Stimulated activated CD4-positive, alpha-beta T cell treated with anti-CD3 and anti-CD28 coated beads, TNF-alpha, amount 100 ng/mL, for 24 hours (primary cell): ENCODE measurements at places on chromosomes 1 and 21.

GRCh38 chr1:230901671-230902070, 33.4 kb upstream of the C1orf198 start:
- no peak for DNase-seq

DNA sequence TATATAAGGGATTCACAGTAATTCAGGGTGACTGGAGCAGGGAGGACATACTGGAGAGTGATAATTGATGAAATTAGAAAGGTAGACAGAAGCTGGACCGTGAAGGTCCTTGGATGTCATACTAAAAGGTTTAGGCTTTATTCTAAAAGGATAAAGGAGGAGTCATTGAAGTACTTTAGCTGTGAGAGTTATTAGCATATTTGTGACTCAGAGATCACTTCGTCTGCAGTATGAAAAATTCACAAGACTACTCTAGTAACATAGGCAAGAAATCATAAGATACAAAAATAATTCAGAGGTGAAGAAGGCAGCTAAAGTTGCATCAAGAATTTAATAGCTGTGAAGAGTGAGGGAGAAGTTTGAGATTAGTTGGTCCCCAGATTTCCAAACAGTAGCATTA, 26.3 kb downstream of the KCNA3 start:
- no peak for DNase-seq

DNA sequence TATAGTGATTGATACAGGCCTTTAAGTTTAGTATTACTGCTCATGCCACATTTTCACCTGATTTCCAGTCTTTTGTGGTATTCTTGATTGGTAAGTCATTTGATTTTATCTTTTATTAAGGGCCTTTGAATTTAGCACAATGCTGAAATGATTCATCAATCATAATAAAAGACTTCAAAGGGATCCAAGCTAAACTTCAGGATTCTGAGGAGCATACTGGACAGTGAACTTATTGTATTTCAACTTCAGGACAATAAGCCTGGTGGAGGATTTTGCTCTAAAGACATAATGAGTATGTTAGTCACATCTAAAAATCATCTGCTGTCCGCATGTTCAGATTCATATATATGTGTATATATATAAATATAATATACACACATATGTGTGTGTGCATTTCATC, 233.3 kb downstream of the SETD4 start:
- no peak for DNase-seq

GRCh38 chr1:212853658-212854057, 4.4 kb upstream of the FLVCR1 start:
- DNase-seq: no peak

- DNase-seq: no peak
Measured at GRCh38 chr1:31900790-31901189, 37.4 kb downstream of the PTP4A2 start.

DNA sequence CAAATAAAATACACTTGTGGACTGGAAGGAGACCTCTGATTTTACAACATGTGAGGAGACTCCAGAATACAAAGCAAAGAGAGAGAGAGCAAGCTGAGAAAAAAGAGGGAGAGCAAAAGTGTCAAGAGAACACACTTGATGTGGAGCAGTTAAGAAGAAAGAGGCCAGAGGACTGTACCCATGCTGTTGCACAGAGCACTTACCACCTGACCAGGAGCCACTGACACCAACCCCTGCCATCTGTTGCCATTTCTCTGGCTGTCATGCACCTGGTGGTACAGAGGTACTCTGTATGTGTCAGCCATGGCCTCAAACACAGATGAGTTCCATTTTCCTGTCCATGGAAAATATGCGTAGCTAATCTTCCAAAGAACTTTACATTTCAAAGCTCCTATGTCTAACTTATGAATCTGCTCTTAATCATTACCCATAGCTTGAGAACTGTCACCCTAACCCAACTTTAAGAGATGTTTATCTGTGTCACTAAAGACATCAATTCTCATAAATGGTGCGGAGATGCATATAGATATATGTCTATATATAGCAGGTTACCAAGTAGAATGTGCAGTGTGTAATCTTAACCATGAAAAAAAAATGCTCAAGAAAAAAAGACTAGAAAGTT, 32.8 kb upstream of the ABCD3 start:
- no peak for DNase-seq

- DNase-seq: no peak
Measured at GRCh38 chr1:203282720-203283542, 22.4 kb upstream of the BTG2 start.

DNA sequence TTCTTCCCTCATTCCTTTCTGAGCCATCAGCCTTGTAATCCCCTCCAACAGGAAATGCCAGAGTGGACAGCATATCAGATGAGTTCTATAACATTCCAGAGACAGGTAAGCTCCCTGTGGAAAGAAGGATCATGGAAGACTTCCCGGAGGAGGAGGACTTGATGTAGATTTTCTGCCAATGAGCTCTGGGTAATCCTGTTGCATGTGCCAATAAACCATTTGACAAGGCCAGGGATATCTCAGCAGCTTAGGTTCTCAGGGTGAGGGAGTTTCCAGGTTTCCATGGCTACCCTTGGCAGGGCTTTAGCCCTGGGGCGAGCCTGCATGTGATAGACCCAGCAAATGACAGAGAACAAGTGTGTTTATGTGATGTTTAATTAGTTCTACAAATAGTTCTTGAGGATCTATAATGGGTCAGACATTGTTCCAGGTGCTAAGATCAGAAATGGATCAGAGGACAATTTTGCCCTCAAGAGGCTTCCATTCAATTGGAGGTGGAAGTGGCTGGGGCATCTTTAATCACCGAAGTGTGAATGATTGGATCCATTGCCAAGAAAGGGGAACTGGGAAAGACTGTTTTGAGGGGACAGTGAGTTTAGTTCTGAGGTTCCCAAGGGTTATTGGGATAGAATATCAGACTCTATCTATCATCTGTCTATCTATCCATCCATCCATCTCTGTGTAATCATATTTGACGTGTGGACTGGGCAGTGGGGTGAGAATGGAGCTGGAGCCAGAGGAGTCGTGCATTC, 6.9 kb downstream of the PLA2G5 start:
- no peak for DNase-seq

- DNase-seq: no peak
Measured at GRCh38 chr21:32020564-32020963, 147.7 kb downstream of the HUNK start.

DNA sequence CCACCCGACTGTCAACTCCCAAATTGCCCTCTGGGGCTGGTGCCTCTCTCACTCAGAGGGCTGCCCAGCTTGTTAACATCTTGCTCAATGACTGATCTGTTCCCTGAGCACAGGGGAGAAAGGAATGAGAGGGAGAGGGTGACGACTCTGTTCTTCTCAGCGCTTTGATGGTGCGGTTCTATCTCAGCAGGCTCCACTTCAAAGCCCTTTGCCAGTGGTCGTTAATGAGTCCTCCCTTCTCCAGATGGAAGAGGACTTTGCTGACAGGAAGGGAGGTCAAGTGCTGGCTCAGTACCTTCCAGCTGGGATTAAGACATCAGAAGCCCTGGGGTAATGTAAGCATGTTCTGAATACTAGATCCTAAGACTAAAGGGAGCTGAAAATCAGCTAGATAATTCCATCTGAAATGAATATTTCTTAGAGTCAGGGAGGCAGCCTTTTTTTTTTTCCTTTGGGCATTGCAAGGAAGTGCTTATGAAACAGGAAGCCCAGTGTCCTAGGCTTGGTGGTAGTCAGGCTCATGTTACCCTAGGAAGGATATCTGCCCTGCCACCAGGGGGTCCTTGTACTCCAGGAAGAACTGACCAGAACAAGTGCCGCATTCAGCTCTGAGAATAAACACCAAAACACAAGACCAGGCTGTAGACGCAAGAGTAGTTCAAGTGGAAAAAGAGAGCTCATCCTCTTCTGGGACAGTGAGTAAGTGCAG, 4.7 kb downstream of the FMOD start:
- no peak for DNase-seq

DNA sequence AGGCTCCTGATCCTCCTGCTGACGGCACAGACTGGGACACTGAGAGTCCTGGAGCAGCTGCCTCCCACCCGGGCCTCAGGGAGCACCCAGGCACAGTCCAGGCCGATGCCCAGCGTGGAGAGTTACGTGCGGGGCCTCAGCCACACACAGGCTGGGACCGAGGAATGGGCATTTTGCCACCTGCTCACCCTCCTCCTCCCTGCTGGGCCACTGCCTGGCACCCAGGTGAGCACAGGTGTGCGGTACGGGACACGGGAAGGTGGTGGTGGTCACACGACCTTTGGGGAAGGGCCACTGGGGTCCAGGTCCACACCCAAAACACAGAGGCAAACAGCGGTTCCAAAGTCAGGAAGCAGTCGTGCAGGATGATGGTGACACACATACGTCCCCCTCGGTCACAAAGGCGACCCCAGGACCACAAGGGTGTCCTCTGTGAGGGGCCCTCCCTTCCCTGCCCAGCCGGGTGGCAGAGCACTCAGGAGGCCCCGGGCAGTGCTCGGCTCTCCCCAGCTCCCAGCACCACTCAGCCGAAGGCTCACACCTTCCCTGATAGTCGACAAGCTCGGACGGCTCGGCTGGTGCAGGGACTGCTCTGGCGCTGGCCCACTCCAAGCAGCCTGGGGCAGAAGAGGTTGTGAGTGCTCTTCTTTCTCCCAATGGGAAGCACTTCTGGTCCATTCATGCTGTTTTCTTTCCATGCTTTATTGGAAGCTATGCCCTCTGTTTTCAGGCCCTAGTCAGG, 14.3 kb downstream of the MORN1 start:
- DNase-seq: no peak

DNA sequence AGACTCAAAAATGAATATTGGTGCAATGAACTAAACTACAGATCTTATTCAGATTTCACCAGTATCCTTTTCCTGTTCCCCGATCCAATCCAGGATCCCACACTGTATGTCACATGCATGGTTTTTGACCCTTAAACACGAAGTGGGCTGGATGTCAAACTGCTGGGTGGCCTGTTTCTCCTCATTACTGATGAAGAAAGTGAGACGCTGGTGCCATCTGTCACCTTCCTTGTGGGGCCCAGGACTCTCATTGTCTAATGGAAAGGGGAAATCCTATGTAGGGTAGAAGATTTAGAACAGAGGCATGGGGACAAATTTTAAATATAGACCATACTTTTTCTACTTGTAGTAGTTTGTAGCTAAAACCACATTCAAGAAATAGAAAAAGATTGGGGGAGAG, 56.2 kb downstream of the DISC1 start:
- DNase-seq: no peak

DNA sequence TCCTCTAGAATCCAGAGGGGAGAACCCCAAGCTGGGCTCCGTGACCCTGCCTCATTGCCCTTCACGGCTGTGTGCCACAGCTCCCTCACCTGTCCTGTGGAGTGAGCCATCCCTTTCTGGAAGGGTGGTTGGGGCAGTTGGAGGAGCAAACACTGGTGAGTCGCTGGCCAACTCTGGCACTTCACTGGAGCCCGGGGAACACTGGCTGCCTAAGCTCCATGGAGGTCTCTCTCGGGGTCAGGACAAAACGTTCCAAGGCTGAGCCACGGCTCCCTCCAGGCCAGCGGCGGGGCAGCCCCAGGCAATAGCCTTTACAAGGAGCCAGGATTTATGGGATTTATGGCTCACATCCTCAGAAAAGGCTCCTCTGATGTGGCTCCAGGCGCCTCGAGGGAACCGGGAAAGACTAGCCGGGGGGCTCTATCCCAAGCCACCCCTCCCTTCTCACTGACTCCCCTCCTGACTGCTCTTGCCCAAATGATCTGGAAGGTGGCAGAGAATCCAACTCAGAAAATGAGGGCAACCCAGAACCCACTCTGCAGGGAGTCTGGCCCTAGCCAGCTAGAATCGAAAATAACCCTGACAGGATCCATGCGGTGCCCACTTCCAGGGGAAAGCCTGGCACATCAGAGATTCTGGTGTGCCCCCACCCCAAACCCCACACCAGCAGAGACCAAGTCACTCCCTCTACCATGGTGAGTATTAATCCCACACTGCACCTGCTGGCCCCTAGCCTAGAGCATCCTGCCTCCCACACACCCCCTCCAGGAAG, 75.2 kb downstream of the GLIS1 start:
- DNase-seq: no peak

- no peak for DNase-seq
Measured at GRCh38 chr1:201578008-201578888, 39.3 kb downstream of the NAV1 start.

- DNase-seq: no peak
Measured at GRCh38 chr21:43913928-43914327, 48.9 kb downstream of the AGPAT3 start.
